Transverse colon (tissue), 4 donors: ENCODE measurements at places on chromosomes 1 and 21. TPM values are rescaled to one million over a fixed set of nuclear protein-coding genes. Genes with fewer than 3 reads are reported as not detected.

MSH4 gene
- not detected for total RNA-seq

VSIG8 gene
- total RNA-seq: not detected

GRCh38 chr1:208598021-208598420, 353.8 kb upstream of the PLXNA2 start:
- H3K4me1 ChIP-seq: no peaks in the 10 kb centered on the region
- H3K4me3 ChIP-seq: no peak overlapping the region
- no peaks in the 10 kb centered on the region for H3K27me3 ChIP-seq
- DNase-seq: no peak

DNA sequence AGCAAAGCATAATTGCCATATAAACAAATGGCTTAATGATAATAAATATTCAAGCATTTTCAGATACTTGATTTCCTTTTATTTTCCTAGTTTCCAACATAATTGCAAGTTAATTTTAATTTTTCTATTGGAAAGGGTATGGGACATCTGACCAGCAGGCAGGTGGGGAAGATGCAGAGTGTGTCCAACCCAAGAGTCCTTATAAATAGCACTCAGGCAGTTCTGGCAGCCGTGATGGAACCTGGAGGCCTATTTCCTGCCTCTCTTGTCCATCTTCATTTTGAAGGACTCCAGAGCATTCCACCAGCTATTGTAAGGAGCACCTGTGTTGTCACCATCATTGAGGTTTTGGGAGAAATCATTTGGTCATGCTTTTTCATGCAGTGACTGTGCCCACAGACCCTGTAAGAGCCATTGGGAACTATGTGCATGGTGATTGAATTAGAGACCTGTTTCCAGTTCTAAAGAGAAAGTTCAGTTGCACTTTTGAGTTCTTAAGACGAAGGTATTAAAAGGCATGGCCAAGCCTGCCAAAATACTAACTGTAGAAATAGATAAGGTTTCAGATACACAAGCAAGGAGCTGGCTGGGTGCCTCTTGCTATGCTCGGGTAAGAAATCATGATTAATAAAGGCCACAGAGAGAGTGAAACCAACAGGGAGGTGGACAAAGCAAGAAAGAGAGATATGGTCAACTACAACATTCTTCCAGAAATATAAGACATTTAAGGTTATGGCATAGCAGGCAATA, 92.3 kb downstream of the SPATA46 start:
- H3K4me3 ChIP-seq: no peak overlapping the region
- H3K27me3 ChIP-seq: no peaks in the 10 kb centered on the region
- peaks cover 20% of the 10 kb centered on the region for H3K4me1 ChIP-seq
- no peak for DNase-seq
- peak overlapping the region; percentile 72 for H3K27ac ChIP-seq

DNA sequence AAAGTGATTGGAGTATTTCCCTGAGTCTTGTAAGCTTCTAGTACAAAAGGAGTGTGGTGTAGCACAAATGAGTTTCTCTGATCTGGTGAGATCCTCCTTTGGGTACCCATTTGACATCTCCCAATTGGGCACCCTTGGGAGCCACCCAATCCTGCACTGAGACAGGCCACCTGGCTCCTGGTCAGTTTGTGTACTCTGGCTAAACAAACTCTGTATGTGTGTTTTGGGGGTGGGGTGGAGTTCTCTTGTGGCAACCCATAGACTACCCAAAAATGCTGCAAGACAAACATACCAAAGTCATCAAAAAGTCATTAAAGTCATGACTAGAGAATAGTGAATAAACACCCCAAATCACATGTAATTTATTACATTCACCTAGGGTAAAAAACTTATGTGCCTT, 8.4 kb upstream of the HIVEP3 start:
- H3K36me3 ChIP-seq: no peaks in the 10 kb centered on the region
- no peak overlapping the region for H3K27ac ChIP-seq
- H3K4me1 ChIP-seq: no peaks in the 10 kb centered on the region
- no peaks in the 10 kb centered on the region for H3K27me3 ChIP-seq
- DNase-seq: no peak
- no peak overlapping the region for H3K4me3 ChIP-seq

NCMAP gene
- total RNA-seq: 1.4 TPM

GRCh38 chr1:25098717-25099116, 133.6 kb downstream of the SYF2 start:
- H3K27me3 ChIP-seq: no peaks in the 10 kb centered on the region
- H3K4me3 ChIP-seq: no peak overlapping the region
- DNase-seq: no peak
- H3K27ac ChIP-seq: no peak overlapping the region

- DNase-seq: peak; percentile 55
- H3K27me3 ChIP-seq: no peaks in the 10 kb centered on the region
- peak overlapping the region; percentile 83 for H3K27ac ChIP-seq
Measured at GRCh38 chr1:24416666-24417391, 1.2 kb downstream of the NIPAL3 start.

- H3K27me3 ChIP-seq: no peaks in the 10 kb centered on the region
- no peaks in the 10 kb centered on the region for H3K36me3 ChIP-seq
- no peaks in the 10 kb centered on the region for H3K4me1 ChIP-seq
- no peak overlapping the region for H3K27ac ChIP-seq
- no peak for DNase-seq
Measured at GRCh38 chr1:19988267-19989006, 9.0 kb upstream of the PLA2G2A start.

- no peaks in the 10 kb centered on the region for H3K27me3 ChIP-seq
- peak overlapping the region; percentile 36 for H3K27ac ChIP-seq
- no peaks in the 10 kb centered on the region for H3K4me1 ChIP-seq
Measured at GRCh38 chr1:39317910-39318633, 113.6 kb downstream of the MACF1 start.

PI4KB gene
- 68.0 TPM for total RNA-seq

DNA sequence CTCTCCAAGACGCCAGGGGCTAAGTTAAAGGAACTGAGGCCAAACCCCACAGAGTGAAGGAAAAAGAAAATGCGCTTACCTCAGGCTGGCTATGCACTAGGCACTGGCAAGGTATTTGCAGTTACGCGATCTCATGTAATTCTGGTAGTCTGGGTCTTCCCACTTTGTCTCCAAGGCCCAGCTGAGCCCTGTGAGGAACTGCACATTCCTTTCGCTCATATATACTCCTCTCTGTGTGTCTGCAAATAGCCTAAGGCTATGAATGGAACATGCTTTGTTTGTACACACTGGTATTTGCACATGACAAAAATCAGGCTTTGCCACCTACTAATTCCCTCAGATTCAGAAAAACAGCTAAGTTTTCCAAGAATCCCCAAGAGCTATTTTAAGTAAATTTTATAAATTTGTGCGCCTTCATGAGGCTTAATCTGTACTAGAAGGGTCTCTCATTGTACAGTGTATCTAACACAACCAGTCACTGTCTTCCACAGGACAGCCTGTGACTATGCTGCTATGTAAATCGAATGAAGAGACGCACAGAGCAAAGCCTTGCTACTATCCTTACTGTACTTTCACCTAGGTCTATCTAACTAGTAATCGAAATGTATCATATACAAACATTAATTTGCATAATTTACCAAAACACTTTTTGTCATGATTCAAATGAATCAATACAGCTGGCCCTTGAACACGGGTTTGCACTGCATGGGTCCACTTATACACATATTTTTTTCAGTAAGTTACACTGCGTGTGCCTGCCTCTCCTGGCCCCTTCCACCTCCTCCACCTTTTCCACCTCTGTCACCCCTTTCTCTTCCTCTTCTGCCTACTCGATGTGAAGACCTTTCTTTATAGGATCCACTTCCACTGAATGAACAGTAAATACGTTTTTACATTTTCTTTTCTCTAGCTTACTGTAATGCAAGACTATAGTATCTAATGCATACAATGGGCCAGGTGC, 87.0 kb downstream of the SIPA1L2 start:
- no peaks in the 10 kb centered on the region for H3K4me1 ChIP-seq
- DNase-seq: no peak

- peaks cover 5% of the 10 kb centered on the region for H3K27me3 ChIP-seq
- DNase-seq: no peak
- H3K4me3 ChIP-seq: no peak overlapping the region
- no peaks in the 10 kb centered on the region for H3K4me1 ChIP-seq
- H3K36me3 ChIP-seq: no peaks in the 10 kb centered on the region
Measured at GRCh38 chr1:95308276-95309030, 74.4 kb downstream of the RWDD3 start.

- H3K27ac ChIP-seq: no peak overlapping the region
- no peak for DNase-seq
- H3K36me3 ChIP-seq: no peaks in the 10 kb centered on the region
- H3K4me1 ChIP-seq: no peaks in the 10 kb centered on the region
- no peak overlapping the region for H3K4me3 ChIP-seq
Measured at GRCh38 chr1:104973516-104973915, 1223.8 kb downstream of the AMY1C start.

ZNF684 gene
- 7.1 TPM for total RNA-seq

DNA sequence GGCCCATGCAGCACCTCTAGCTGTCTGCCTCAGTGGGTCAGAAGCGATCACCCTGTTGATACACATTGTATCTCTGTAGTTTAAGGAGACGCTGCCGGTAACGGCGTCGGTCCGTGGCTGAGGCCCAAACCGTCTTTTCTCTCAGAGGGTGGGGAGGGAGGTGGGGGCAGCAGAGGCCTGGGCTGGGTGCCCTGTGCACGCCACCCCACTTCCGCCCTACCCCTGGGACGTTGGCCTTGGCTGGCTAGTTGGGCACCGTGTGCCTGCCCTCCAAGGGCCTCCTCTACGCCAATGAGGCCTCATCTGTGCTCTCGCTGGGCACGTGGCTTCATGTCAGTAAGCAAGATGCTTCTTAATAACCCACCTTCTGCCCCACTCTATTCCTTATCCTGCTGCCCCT, 9.4 kb downstream of the ZC3H12A start:
- H3K36me3 ChIP-seq: peaks cover 35% of the 10 kb centered on the region
- no peak overlapping the region for H3K27ac ChIP-seq
- peaks cover 49% of the 10 kb centered on the region for H3K4me1 ChIP-seq
- no peaks in the 10 kb centered on the region for H3K27me3 ChIP-seq
- DNase-seq: no peak

KIF26B gene
- 0.20 TPM for total RNA-seq

KCNK1 gene
- 21.8 TPM for total RNA-seq

- no peaks in the 10 kb centered on the region for H3K27me3 ChIP-seq
- no peak for DNase-seq
- peaks cover 5% of the 10 kb centered on the region for H3K4me1 ChIP-seq
- no peaks in the 10 kb centered on the region for H3K36me3 ChIP-seq
- H3K27ac ChIP-seq: no peak overlapping the region
Measured at GRCh38 chr1:54710434-54710833, 5.2 kb upstream of the TTC4 start.

DNA sequence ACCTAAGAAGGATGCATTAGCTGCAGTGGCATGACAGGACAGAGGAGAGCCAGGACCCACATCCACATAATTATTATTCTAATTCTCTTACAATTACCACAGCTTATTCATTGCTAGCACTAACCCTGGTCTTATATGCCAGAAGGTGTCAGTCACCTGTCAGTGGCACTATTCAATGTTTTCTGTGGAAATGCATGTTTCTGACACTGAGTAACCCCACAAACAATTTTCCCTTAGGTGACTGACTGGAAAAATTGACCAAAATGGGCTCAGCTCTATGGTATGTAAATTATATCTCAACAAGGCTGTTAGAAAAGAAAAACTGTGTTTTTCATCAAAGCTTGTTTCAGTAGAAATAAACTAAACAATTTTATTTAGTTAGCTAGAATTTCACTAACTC, 117.9 kb upstream of the KRTAP19-8 start:
- H3K4me1 ChIP-seq: no peaks in the 10 kb centered on the region
- no peaks in the 10 kb centered on the region for H3K27me3 ChIP-seq
- no peak overlapping the region for H3K27ac ChIP-seq
- H3K36me3 ChIP-seq: no peaks in the 10 kb centered on the region
- DNase-seq: no peak
- no peak overlapping the region for H3K4me3 ChIP-seq

GRCh38 chr1:236257216-236257615, 24.5 kb downstream of the ERO1B start:
- DNase-seq: no peak
- no peaks in the 10 kb centered on the region for H3K27me3 ChIP-seq
- H3K27ac ChIP-seq: no peak overlapping the region
- H3K4me3 ChIP-seq: no peak overlapping the region
- H3K36me3 ChIP-seq: no peaks in the 10 kb centered on the region

DNA sequence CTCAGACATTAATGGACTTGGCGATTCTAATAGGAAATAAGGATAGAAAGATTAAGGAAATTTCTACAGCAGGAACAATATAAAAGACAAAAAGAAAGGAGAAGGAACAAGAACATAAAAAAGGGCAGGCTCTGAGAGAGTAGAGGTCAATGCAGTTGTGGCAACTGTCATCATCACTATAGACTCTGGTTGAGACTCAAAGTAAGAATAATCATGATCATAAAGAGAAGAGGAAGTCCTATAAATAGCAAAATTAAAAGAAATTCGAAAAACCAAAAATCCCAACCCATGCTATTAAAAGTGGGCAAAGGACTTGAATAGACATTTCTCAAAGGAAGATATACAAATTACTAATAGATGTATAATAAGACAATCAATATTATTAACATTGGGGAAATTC, 14.4 kb upstream of the XCL1 start:
- no peak for DNase-seq
- H3K36me3 ChIP-seq: no peaks in the 10 kb centered on the region
- no peak overlapping the region for H3K4me3 ChIP-seq
- H3K27ac ChIP-seq: no peak overlapping the region

DNA sequence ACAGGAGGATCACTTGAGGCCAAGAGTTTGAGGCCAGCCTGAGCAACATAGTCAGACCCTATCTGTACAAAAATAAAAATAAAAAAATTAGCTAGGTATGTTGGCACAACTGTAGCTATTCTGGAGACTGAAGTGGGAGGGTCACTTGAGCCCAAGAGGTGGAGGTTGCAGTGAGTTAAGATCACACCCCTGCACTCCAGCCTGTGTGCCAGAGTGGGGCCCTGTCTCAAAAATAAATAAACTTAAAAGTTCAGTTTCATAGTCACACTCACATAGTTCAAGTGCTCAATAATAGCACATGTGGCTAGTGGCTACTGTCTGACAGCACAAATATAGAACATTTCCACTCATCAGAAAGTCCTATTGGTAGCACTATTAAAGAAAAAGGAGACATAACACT, 5.2 kb upstream of the EVI5 start:
- H3K4me3 ChIP-seq: no peak overlapping the region
- H3K36me3 ChIP-seq: no peaks in the 10 kb centered on the region
- H3K27ac ChIP-seq: no peak overlapping the region

ANKRD45 gene
- total RNA-seq: not detected

DNA sequence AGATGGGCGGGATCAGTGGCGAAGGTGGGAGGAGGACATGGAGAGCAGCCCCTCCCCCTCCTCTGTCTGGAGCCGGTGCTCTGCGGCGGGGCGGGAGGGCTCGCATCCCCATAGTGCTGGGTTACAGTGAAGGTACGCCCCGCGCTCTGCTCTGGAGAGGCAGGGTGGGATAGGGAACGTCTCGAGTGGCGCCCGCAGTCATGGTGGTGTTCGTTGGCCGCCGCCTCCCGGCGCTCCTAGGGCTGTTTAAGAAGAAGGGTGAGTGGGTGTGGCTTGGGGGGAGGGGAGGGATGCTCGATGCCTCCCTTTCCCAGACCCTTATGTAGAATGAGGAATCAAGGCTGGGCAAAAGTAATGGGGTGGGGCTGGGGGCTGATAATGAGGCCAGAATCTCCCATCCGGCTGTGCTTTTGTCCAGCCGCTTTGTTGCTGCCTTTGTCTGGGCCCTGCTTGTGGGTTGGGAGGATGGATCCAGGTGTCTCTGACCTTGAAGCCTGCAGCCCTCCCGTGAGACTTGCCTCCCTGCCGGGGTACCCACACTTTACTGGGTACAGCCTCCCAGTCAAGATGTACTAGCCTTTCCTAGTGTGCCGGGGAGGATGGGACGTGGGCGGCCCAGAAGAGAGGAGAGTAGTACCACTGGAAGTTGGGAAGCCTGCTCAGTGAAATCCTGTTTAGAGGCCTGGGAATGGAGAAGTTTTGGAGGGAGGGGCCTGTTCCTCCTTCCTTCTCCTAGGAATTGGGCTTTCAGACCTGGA, 51.4 kb downstream of the YARS1 start:
- H3K36me3 ChIP-seq: no peaks in the 10 kb centered on the region
- H3K4me1 ChIP-seq: peaks cover 30% of the 10 kb centered on the region
